ENCODE measurements at places on chromosomes 16 and 17.

DNA sequence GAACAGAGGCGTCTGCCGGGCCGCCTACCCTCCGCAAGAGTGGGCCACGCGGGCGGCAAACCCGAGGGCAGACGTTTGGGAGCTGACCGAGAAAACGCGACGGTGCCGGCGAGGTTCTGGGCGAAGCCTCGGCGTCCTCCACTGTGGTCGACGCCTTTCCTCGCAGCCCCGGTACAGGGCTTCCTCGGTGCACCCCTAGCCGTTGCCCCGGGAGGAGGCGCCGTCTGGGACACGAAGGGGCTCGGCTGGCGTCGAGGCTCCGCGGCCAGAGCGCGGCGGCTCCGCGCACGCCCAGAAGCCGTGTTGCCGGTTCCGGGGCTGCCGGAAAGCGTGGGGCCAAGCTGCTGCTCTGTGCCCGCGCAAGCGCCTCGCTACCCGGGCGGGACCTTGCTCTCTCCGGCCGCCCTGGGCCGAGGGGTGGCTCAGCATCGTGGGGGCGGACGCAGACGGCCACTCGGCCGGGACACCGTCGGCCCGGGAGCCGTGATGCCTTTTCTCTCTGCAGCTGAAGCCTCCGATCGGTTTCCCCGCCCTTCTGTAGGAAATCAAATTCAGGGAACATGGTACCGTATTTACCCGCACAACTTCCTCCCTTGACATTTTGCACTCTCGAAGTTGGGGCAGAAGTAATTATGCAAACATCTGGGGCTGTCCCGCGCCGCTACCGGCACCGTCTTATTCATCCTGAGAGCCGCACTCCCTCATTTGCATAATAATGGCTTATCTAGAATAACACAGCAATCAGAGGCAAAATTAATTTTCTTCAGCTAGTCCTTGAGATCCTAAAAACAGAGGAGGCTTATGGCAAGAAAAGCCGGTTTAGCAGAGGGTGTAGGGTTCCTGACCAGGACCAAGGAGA lies 7.3 kb upstream of the CBX8 start:
- peak; percentile 61 for DNase-seq

DNA sequence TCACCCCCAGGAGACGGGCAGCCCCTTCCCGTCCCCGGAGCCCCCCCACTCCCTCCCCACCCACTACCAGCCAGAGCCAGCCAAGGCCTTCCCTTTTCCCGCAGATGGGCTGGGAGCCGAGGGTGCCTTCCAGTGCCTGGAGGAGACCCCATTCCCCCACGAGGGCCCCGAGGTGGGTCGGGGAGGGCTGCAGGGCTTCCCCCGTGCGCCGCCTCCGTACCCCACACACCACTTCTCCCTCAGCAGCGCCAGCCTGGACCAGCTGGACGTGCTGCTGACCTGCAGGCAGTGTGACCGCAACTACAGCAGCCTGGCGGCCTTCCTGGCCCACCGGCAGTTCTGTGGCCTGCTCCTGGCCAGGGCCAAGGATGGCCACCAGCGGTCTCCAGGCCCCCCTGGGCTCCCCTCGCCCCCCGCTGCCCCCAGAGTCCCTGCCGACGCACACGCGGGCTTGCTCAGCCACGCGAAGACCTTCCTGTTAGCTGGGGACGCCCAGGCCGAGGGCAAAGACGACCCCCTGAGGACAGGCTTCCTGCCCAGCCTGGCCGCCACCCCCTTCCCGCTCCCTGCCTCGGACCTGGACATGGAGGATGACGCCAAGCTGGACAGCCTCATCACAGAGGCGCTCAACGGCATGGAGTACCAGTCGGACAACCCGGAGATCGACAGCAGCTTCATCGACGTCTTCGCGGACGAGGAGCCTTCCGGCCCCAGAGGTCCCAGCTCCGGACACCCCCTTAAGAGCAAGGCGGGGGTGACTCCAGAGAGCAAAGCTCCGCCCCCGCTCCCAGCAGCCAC lies 23.5 kb upstream of the ZFPM1 start:
- no peak for DNase-seq

- no peak for DNase-seq
These were observed 75.9 kb upstream of the PMFBP1 start for GRCh38 chr16:72247821-72248253.

DNA sequence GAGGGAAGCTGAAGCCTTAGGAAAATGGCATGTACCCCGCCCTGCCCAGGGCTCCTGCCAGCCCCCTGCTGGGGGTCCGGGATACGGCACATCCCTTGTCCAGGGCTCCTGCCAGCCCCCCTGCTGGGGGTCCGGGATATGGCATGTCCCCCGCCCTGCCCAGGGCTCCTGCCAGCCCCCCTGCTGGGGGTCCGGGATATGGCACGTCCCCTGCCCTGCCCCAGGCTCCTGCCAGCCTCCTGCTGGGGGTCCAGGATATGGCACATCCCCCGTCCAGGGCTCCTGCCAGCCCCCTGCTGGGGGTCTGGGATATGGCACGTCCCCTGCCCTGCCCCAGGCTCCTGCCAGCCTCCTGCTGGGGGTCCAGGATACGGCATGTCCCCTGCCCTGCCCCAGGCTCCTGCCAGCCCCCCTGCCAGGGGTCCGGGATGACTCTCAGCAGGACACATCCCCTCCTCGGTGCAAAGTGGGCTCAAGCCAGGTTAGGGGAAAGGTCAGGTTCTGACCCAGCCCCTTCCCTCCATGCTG lies 43.2 kb downstream of the RPH3AL start:
- peak; percentile 20 for DNase-seq

GRCh38 chr16:13835935-13836730 lies 83.8 kb upstream of the ERCC4 start:
- DNase-seq = no peak

GRCh38 chr17:15440347-15440746 lies 27.1 kb downstream of the CDRT4 start:
- DNase-seq = no peak

- DNase-seq = no peak
These were observed 49.4 kb upstream of the SREBF1 start for GRCh38 chr17:17886226-17886625.

DNA sequence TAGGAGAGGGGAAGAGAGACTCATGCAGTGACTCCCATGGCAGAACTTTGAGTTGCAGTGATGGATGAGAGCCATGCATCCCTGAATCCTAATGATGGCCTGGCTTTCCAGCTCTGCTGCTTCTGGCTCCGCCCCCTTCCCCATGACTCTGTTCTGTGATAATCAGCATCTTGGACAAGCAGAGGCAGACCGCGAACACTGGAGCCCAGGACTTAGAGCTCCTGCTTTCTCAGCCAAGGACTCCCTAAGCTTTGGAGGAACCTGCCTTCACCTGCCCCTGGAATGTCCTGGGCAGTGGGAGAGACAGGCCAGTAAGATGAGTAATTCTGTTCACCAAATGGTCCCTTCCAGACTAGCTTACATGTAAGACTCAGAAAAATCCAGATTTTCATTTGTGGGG lies 12.5 kb downstream of the CCDC92B start:
- no peak for DNase-seq

- DNase-seq = no peak
These were observed 59.6 kb upstream of the ADCY9 start for GRCh38 chr16:4175849-4176248.

DNA sequence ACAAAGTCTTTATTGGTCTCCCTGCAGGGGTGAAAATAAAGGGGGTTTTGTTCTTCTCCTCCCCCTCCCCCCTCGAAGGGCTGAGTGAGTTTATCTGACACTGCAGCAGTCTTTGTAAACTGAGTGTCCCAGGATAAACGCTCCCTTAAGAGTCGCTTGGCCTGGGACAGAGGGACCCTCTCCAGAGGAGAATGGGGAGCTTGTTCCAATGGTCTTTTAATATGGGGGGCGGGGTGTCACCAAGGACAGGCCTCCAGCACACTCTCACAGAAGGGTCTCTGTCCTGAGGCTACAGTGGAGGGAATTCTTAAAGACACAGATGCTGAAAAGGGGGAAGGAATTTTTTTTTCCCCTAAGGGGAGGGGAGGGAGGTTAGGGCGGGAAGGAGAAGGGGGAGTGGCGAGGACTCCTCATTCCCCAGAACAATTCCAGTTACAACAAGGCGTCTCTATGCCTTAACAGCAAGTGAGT lies 455.5 kb downstream of the SOX9 start:
- DNase-seq = no peak

Measured in stimulated activated CD8-positive, alpha-beta memory T cell treated with anti-CD3 and anti-CD28 coated beads, Interleukin-2, amount 100 ng/mL, for 48 hours (primary cell).